ENCODE measurements at places on chromosomes 11 and 22.

DNA sequence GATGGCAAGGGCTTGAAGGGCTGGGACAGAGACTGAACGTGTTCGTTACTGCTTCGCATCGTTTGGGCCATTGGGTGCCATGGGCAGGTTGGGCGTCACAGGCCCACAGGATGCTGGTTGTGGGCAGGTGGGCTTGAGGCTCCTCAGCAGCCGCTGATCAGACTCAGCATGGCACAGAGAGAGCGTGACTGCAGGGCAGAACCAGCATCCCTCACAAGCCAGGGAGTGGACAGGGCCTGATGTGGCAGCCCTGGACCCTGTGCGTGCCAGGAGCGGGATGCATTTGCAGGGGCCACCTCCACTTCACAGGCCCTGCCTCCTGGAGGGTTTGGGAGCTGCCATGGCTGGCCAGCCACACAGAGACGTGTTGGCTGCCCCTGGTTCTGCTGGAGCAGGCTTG is 1228.3 kb downstream of the BRD1 start:
- DNase-seq: no peak

DNA sequence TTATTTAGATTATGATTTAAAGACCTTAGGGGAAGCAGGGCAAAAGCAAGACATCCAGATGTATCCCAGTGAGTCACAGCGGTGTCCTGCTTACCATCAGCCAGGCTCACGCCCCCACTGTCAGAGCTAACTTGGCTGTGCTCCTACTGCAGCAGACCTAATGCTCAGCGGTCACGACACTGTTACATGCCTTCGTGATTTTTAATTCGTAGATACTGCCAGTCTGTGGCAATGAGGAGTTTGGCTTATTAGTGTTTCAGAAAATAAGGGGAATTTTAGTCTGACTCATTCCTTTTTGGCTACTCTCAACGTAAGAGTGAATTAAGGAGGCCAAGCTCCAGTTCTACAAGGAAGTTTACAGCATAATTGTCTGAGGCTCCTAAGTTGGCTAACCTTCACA is 22.7 kb downstream of the EFCAB6 start:
- no peak for DNase-seq

- no peak for DNase-seq
Observed at GRCh38 chr11:65609665-65610064, 4.4 kb downstream of the MAP3K11 start.

- DNase-seq: no peak
Observed at GRCh38 chr11:17343907-17344306, 7.7 kb upstream of the NCR3LG1 start.
